Activated naive CD8-positive, alpha-beta T cell treated with anti-CD3 and anti-CD28 coated beads, Interleukin-2, amount 10 ng/mL, durations not matched to agents 7 days and 5 days (primary cell): ENCODE measurements at places on chromosomes 2 and 18.

GRCh38 chr2:48104418-48104817 lies 198.1 kb upstream of the FBXO11 start:
- H3K4me1 ChIP-seq = peaks cover 4% of the 10 kb centered on the region
- no peaks in the 10 kb centered on the region for H3K36me3 ChIP-seq
- peaks cover 7% of the 10 kb centered on the region for H3K27me3 ChIP-seq
- DNase-seq = no peak

- peaks cover 40% of the 10 kb centered on the region for H3K4me1 ChIP-seq
- H3K27ac ChIP-seq = peak overlapping the region; percentile 96
- H3K4me3 ChIP-seq = peak overlapping the region; percentile 77
- no peaks in the 10 kb centered on the region for H3K27me3 ChIP-seq
- peaks cover 26% of the 10 kb centered on the region for H3K36me3 ChIP-seq
- no peak for DNase-seq
Observed at GRCh38 chr2:70070542-70071268, 16.6 kb upstream of the PCBP1 start.

- DNase-seq = peak; percentile 85
- H3K36me3 ChIP-seq = peaks cover 5% of the 10 kb centered on the region
- H3K27ac ChIP-seq = peak within 1 kb of the TSS; percentile 44
Observed at GRCh38 chr18:62324917-62325805, at the start of gene TNFRSF11A. TNFRSF11A (plus strand) TSS chr18:62325310; CDS start chr18:62325353, 43 bp downstream.

GRCh38 chr2:218429911-218430692 lies 11.2 kb downstream of the VIL1 start:
- no peak overlapping the region for H3K4me3 ChIP-seq
- peaks cover 4% of the 10 kb centered on the region for H3K27me3 ChIP-seq
- DNase-seq = peak; percentile 20
- no peaks in the 10 kb centered on the region for H3K36me3 ChIP-seq

DNA sequence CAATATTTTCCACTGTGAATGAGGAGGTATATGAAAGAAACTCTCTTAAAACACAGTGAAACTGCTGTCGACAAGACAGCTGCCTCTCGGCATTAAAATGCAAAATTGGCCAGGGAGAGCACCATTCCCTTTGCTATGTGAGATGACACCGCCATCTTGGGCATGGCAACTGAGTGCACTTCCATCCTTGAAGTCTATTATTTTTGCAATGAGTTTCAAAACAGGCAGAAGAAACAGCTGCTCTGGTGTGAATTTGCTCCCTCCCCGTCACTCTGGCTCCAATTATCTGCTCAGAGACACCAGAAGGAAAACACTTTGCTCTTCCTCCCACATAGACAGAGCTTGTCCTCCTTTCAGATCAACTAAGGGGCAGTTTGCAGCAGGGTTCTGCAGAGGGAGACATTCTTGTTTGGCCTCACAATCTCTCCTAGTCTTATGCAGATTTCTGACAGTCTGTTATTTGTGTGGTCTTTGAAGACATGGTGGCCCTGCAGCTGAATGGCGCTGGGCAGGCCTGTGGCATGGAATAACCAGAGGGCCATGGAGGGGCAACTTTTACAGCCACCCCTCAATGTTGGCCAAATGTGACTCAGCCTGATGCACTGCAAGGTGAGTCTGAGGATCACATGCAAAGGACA lies 48.6 kb upstream of the SEC11C start:
- H3K27ac ChIP-seq = no peak overlapping the region
- no peak overlapping the region for H3K4me3 ChIP-seq
- no peaks in the 10 kb centered on the region for H3K4me1 ChIP-seq

DNA sequence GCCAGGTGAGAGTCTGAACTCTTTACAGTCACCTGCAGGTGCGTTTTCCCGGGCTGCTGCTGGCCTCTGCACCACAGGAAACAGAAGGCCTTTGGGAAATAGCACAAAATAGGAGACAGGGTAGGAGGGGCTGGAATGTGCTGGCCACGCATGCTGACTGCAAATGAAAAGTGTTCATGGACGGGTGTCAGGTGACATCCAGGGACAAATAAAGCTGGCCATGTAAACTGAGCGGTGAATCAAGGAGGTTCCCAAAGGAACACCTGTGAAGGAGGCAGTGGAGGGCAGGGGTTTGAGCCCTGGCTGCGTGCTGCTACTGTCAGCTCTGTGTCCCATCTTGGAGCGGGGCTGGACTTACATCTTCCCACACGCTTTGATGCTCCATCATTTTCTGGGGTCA lies 42.4 kb upstream of the GBX2 start:
- peaks cover 11% of the 10 kb centered on the region for H3K27me3 ChIP-seq
- no peaks in the 10 kb centered on the region for H3K4me1 ChIP-seq
- H3K27ac ChIP-seq = no peak overlapping the region
- DNase-seq = no peak
- H3K36me3 ChIP-seq = no peaks in the 10 kb centered on the region
- no peak overlapping the region for H3K4me3 ChIP-seq

- no peak overlapping the region for H3K4me3 ChIP-seq
- no peak for DNase-seq
- no peaks in the 10 kb centered on the region for H3K27me3 ChIP-seq
- no peaks in the 10 kb centered on the region for H3K4me1 ChIP-seq
- H3K36me3 ChIP-seq = peaks cover 17% of the 10 kb centered on the region
Observed at GRCh38 chr2:55668956-55669355, 24.7 kb downstream of the PNPT1 start.

GRCh38 chr2:160984426-160985077 lies 175.7 kb upstream of the TANK start:
- H3K36me3 ChIP-seq = peaks cover 1% of the 10 kb centered on the region
- H3K4me3 ChIP-seq = no peak overlapping the region
- H3K4me1 ChIP-seq = peaks cover 2% of the 10 kb centered on the region
- H3K27ac ChIP-seq = no peak overlapping the region
- no peak for DNase-seq

DNA sequence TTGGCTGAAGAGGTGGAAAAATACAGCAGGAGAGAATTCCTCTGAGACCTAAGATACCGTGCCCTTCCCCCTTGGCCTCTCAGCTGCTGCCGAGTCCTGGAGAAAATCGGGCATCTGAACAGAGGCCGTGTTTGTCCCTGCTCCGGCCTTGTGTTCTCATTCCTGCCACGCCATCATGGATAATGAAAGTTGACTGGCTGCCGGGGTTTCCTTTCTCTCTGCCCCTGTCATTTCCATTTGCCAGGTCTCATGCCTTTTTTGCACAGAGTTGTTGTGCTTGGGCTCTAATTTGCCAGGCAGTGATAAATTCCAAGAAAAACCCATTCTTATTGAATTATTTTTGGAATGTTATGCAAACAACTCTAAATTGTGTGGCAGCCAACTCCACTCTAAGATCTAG lies 496.9 kb upstream of the TNP1 start:
- peaks cover 3% of the 10 kb centered on the region for H3K4me1 ChIP-seq
- no peaks in the 10 kb centered on the region for H3K36me3 ChIP-seq
- H3K4me3 ChIP-seq = no peak overlapping the region
- DNase-seq = no peak

- H3K4me1 ChIP-seq = no peaks in the 10 kb centered on the region
- H3K4me3 ChIP-seq = no peak overlapping the region
- DNase-seq = no peak
Observed at GRCh38 chr18:35786365-35787042, 186.0 kb upstream of the RMP24 start.

DNA sequence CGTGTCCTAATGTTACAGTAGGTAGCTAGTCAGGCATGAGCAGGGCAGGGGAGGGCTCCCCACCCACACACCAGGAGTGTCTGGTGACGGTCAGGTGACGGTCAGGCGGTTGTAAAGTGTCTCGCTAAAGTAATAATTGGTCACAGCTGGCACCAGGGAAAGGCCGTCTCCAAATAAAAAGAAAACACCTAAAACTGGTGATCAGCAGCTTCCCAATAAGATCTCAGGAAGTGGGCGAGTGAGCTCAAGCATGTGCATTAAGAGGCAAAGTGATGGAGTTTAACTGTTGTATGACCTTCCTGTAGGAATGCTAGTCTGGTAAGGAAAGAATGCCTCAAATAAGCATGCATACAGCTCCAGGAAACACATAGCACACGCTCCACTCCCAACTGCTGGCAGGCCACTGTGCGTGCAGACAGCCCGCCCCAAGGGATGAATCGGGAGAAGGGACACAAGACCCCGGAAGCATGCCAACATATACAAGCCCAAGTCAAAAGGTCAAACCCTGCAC lies 177.1 kb downstream of the RNF144A start:
- H3K36me3 ChIP-seq = peaks cover 1% of the 10 kb centered on the region
- H3K4me1 ChIP-seq = peaks cover 5% of the 10 kb centered on the region
- no peak overlapping the region for H3K4me3 ChIP-seq
- no peaks in the 10 kb centered on the region for H3K27me3 ChIP-seq
- no peak for DNase-seq

DNA sequence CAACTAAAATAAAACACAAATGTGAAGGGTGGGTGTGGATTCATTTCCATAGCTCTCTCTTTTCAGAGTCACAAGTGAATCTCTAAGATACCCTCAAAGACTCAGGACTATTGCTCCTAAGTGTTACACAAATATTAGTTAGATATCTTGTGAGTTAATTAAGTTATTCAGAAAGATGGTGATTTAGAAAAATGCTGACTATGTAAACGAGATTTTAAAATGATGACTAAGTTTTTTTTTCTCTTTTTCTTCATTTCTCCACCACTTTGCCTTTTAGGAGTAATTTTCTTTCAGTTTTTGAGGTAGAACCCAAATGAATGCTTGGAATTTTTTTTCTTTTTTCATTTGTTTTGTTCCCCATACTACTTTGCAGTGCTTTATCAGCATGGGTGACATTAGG lies 479.7 kb downstream of the SPAG16 start:
- DNase-seq = no peak
- H3K27me3 ChIP-seq = no peaks in the 10 kb centered on the region
- no peaks in the 10 kb centered on the region for H3K4me1 ChIP-seq
- H3K36me3 ChIP-seq = no peaks in the 10 kb centered on the region
- H3K4me3 ChIP-seq = no peak overlapping the region
- no peak overlapping the region for H3K27ac ChIP-seq

DNA sequence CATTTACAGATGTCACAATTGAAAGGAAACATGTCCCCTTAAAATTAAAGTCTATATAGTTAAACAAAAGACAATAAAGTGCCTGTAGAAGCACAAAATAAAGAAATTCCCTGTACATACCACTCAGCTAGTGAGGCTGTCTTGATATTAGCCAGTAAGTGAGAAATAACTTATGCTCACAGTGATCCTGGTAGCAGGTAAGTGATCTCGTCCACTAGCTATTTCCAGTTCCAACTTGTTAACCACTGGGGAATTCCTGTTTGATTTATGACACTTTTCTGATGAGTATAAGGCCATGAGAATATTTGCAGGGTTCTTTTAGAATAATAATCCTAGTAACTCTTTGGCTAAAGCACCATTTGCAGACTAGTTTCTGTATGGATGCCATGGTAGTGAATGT lies 127.9 kb upstream of the PGAP1 start:
- DNase-seq = no peak
- H3K4me3 ChIP-seq = no peak overlapping the region
- no peak overlapping the region for H3K27ac ChIP-seq
- peaks cover 89% of the 10 kb centered on the region for H3K36me3 ChIP-seq
- no peaks in the 10 kb centered on the region for H3K4me1 ChIP-seq

GRCh38 chr2:38152035-38152434 lies 76.1 kb upstream of the CYP1B1 start:
- peaks cover 3% of the 10 kb centered on the region for H3K4me1 ChIP-seq
- no peak for DNase-seq
- no peak overlapping the region for H3K27ac ChIP-seq
- peaks cover 35% of the 10 kb centered on the region for H3K27me3 ChIP-seq

GRCh38 chr2:45303417-45304202 lies 294.4 kb upstream of the SIX2 start:
- H3K4me3 ChIP-seq = no peak overlapping the region
- peaks cover 12% of the 10 kb centered on the region for H3K27me3 ChIP-seq
- H3K36me3 ChIP-seq = no peaks in the 10 kb centered on the region
- DNase-seq = no peak

GRCh38 chr2:166032361-166032760 lies 78.8 kb upstream of the TTC21B start:
- H3K36me3 ChIP-seq = no peaks in the 10 kb centered on the region
- no peak overlapping the region for H3K4me3 ChIP-seq
- no peaks in the 10 kb centered on the region for H3K4me1 ChIP-seq
- no peak for DNase-seq
- H3K27ac ChIP-seq = no peak overlapping the region

GRCh38 chr2:143513081-143513480 lies 383.9 kb downstream of the ARHGAP15 start:
- no peak overlapping the region for H3K27ac ChIP-seq
- no peaks in the 10 kb centered on the region for H3K27me3 ChIP-seq
- H3K36me3 ChIP-seq = peaks cover 53% of the 10 kb centered on the region
- no peak for DNase-seq
- H3K4me1 ChIP-seq = peaks cover 3% of the 10 kb centered on the region

GRCh38 chr2:185668710-185669109 lies 69.9 kb upstream of the FSIP2 start:
- H3K36me3 ChIP-seq = no peaks in the 10 kb centered on the region
- no peak overlapping the region for H3K27ac ChIP-seq
- peaks cover 2% of the 10 kb centered on the region for H3K4me1 ChIP-seq
- H3K27me3 ChIP-seq = no peaks in the 10 kb centered on the region
- no peak overlapping the region for H3K4me3 ChIP-seq

- peaks cover 6% of the 10 kb centered on the region for H3K4me1 ChIP-seq
- no peak overlapping the region for H3K4me3 ChIP-seq
- peaks cover 80% of the 10 kb centered on the region for H3K27me3 ChIP-seq
- no peaks in the 10 kb centered on the region for H3K36me3 ChIP-seq
- H3K27ac ChIP-seq = no peak overlapping the region
Observed at GRCh38 chr2:66440708-66441497, 6.0 kb downstream of the MEIS1 start.

DNA sequence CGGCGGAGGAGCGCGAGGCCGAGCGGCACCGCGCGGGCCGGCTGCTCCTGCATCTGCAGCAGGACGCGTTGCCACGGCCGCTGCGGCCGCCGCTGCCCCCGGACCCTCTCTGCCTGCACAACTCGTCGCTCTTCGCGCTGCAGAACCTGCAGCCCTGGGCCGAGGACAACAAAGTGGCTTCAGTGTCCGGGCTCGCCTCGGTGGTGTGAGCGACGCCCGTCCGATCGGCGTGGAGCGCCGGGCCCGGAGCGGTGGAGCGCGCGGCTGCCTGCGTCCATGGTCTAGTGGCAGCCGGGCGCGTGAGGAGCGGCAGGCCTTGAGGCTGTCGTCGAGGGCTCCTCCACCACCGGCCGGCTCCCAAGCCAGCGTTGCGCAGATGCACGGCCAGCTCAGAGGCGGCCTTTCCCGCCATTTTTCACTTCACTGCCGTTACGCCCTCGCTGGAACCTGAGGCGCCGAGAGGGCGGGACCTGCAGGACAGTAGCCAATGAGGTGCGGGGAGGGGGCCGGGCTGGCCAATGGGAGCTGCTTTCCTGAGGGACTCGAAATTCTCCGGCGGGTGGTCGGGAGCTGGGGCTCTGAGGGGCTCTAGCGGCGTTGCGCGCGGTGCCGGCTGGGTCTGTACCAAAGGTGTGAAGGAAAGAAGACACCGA lies 1.9 kb downstream of the TLX2 start:
- peak overlapping the region; percentile 81 for H3K4me3 ChIP-seq
- peak; percentile 82 for DNase-seq
- H3K27ac ChIP-seq = no peak overlapping the region
- peaks cover 16% of the 10 kb centered on the region for H3K4me1 ChIP-seq
- H3K27me3 ChIP-seq = peaks cover 81% of the 10 kb centered on the region

GRCh38 chr2:106137731-106138521 lies 56.2 kb downstream of the UXS1 start:
- H3K36me3 ChIP-seq = peaks cover 37% of the 10 kb centered on the region
- no peak for DNase-seq
- H3K4me3 ChIP-seq = peak overlapping the region; percentile 71
- H3K27me3 ChIP-seq = no peaks in the 10 kb centered on the region

- H3K4me3 ChIP-seq = no peak overlapping the region
- peaks cover 2% of the 10 kb centered on the region for H3K27me3 ChIP-seq
- no peak overlapping the region for H3K27ac ChIP-seq
- H3K36me3 ChIP-seq = no peaks in the 10 kb centered on the region
Observed at GRCh38 chr18:39751921-39752320, 2186.3 kb upstream of the CELF4 start.

GRCh38 chr2:152693033-152693432 lies 24.2 kb downstream of the PRPF40A start:
- DNase-seq = no peak
- H3K4me3 ChIP-seq = no peak overlapping the region
- no peak overlapping the region for H3K27ac ChIP-seq
- peaks cover 22% of the 10 kb centered on the region for H3K36me3 ChIP-seq
